Neural progenitor cell (in vitro differentiated cells): ENCODE measurements at places on chromosomes 6 and 20. TPM values are rescaled to one million over a fixed set of nuclear protein-coding genes. Genes with fewer than 3 reads are reported as not detected.
A peak's percentile ranks its signal among the peaks of the same experiment; 100 is the strongest.

DNA sequence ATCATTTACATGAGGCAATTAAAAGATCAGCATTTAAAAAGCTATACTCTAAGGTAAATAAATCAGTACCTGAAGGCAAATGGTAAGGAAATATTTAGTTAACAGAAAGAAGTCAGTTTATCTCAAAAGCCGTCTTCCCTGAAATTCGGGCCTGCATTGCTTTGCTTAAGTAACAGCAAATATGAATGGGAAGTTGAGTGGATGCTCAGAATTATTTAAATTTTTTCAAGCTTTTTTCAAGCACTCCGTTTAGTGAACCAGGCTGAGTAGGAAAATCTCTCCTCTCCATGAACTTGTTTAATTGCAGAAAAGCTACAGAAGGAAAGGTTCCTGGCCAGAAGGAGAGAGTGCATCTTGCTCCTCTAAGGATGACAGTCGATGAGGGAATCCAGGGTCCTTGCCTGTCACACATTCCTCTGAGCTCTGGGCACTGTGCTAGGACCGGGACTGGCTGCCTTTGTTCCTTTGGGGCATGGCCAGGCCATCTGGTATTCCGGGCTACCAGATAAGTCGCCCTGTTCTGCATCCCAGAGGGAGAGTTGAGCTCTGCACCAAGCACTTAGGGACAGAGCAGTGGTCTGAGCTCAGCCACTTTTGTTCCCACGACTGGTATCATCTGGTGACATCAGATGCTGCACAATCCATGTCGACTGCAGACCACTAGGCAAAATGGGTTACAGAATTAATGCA, 77.6 kb downstream of the RIN2 start:
- DNase-seq = peak; percentile 50

DNA sequence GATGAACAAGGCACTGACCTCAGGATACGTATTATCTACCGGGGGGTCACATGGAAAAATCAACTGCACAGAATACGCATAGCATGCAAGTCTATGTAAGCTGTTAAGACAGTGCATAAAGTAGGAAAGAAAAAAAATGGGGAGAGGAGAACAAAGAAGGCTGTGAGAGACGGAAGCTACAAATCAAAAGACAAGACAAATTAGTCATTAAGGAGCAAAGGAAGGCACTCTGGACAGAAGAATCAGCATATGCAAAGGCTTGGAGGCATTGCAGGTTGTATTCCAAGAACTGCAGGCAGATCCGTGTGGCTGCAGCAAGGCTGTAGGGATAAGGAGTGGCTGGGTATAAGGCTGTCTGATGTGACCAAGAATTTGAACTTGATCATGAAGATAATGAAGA, 89.0 kb downstream of the NRSN1 start:
- DNase-seq = no peak

MRAP2 gene
- 0.59 and 0.75 TPM in 2 replicates for total RNA-seq

DNA sequence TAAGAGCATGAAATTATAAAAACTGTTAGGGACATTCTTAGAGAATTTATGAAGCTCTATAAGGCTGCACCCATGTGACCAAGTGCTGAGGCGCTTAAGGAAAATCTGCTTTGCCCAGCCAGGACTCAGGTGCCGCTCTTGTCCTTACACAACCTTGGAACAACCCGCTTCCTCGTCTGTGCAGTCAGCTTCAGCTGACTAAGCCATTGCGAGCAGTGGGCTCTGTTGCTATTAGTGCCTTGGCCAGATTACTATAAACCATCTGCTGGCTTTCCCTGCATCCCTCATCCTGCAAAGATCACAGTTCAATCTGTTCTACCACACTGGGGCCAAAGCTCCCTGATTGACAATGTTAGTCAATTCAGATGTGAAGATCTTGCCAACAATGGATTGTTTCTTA, 89.1 kb upstream of the E2F3 start:
- no peak for DNase-seq

DNA sequence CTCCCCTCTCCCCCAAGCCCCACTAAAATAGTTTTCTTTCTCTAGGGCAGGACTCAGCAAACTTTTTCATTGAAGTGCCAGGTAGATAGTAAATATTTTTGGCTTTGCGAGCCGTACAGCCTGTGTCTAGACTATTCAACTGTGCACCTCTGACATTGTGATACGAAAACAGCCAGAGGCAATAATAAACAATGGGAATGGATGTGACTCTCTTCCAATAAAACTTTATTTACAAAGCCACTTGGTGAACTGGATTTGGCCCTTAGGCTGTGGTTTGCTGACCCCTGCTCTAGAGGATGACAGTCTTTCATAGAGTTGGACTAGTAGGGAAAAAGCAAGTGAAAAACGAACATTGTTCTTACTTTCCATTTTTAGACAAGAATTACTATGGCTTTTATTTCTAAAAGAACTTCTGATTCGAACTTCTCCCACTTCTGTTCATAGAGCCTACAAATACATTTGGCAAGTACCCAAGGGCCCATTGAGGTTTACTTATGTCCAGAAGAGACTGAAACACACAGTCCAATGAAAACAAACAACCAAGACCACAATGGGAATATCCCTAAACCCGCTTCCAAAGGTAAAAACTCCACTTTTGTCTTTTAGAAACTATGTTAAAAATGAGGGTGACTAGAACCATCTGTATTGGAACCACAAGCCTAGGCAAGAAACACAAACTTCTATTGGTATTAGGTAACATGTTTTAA, 46.4 kb upstream of the CDKAL1 start:
- no peak for DNase-seq

NINL gene
- total RNA-seq = 21.5 and 32.2 TPM in 2 replicates

SLC22A23 gene
- 0.99 and 3.3 TPM in 2 replicates for total RNA-seq

MRS2 gene
- total RNA-seq = 22.9 and 32.3 TPM in 2 replicates

GRCh38 chr20:19658137-19658536, 99.9 kb upstream of the RIN2 start:
- no peak for DNase-seq

GRCh38 chr6:156423829-156424228, 353.3 kb upstream of the ARID1B start:
- DNase-seq = no peak

DNA sequence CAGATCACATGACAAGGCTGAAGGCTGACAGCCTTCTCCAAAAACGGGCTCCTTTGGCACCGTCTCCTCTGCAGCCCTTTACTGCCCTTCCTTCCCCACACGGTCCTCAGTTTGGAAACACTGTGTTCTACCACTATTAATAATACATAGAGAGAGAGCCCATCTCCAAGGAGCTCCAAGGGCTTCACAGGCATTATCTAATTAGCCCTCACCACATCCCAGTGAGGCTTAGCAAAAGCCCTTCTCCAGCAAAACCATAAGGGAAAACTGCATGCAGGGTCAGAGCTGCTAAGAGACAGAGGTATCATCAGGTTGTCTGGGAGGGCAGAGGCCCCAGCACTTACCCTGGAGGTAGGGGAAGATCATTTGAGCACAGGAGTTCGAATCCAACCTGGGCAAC, 169.3 kb upstream of the JARID2 start:
- DNase-seq = no peak

GRCh38 chr6:112502351-112503090, 155.4 kb downstream of the RFPL4B start:
- peak; percentile 16 for DNase-seq

GRCh38 chr20:49810491-49811190, 2.0 kb upstream of the SLC9A8 start:
- no peak for DNase-seq

GRCh38 chr6:143828572-143828971, 14.6 kb upstream of the LTV1 start:
- no peak for DNase-seq

EPB41L2 gene
- 39.8 and 61.8 TPM in 2 replicates for total RNA-seq

CST4 gene
- total RNA-seq = not detected in 2 replicates

GRCh38 chr6:38935051-38935450, 113.5 kb upstream of the GLP1R start:
- DNase-seq = no peak

PBOV1 gene
- total RNA-seq = not detected in 2 replicates

DNA sequence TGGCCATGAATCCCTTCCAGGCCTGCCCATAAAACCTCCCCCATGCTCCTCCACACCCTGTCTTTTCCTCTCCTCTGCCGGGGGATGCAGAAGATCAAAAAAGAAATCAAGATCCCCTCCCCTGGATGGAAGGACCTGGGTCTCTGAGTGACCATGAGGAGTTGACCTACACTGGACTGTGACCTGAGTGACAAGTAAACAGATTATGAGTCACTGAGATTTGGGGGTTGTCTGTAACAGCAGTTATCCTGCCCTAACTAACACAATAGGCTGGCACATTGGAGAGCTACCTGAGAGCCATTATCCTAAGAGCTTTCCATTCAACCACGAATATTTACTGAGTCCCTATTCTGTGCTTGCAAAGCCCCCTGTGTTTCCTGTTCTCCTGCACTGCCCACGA, 28.4 kb upstream of the SIRPA start:
- DNase-seq = no peak

DNA sequence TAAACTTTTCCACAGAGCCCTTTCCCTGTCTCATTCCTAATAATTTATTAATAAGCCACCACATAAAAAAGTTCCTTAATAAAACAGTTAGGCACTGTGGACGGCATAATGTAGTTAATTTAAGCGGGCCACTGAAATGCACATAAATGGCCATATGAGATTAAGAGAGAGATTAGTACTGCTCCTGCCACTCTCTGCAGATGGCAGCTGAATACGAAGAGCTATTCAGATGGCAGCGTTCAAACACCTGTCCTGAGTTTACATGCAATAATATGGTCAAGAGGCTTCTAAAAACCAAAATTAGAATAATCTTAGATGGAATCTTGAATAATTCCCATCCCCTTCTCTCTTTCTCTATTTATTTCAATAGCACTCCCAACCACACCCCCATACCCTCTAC, 461.8 kb downstream of the PKHD1 start:
- DNase-seq = no peak

XKR7 gene
- 0.07 and 0.19 TPM in 2 replicates for total RNA-seq

DNA sequence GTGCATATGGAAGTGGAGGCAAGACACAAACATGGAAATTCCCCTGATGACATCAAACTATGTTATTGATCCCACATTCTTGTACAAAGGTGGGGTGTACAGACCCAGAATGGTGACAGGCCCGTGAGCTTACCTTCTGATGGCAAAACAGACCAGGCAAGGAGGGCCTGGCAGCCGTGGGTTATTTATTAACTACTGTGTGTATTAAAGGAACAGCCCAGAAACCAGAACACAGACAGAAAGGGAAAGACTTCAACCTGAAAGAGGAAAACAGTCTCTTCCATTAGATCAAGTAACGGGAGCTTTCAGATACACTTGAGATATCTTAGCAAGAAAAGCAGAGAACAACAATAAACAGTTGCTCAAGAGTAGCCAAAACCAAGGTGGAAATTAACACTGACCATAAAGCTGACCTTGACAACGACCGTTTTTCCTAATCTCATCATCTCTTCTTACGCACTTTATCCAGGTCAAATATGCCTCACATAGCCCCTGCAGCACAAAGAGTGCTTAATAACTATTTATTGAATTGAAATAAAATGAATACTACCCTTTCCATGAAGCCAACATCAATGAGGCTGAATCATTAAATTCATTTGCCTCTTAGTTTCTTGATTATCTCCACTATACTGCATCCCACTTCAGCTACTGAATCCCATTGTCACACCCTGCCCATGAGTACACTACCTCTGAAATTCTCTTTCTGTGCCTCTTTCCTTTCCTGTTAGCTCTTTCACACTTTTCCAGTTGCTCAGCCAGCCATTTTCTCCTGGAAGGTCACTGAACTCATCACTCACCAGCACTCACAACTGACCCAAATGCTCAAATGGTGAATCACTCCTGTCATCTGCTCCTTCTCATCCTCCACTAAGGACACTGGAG, 67.4 kb downstream of the MOXD1 start:
- no peak for DNase-seq

DEFB115 gene
- not detected in 2 replicates for total RNA-seq
